T-helper 1 cell (primary cell): ENCODE measurements at places on chromosomes 2 and 18.

- DNase-seq, result no peak
Observed at GRCh38 chr2:216710551-216711301, 15.4 kb upstream of the IGFBP5 start.

DNA sequence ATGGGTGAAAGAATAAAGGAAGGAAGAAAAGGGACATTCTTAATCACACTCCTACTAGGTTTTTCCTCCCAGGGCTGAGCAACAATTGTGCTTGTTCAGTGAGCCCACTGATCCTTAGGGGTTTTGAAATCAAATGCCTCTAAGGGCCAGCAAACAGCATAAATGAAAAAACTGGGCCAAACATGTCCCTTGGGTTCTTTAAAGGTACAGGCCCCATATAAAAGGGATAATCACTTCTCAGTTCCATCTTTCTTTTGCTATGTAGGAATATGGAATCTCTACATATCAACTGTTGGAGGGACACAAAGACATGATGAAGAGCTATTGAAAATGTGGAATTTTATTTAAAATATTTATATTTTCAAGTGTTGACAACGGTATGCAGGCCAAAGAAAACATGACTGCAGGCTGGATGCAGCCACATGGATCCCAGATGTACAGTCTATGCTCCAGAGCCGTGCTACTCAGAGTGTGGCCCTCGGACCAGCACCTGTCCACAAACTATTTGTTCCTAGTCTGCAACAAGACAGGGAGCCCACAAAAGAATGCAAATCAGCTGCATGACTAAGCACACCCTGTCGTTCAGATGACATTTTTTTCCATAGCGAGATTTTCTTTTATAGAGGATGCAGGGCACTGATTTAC lies 110.0 kb downstream of the CDH20 start:
- no peak for DNase-seq

- no peak for DNase-seq
Observed at GRCh38 chr18:48534364-48534763, 4.5 kb upstream of the CTIF start.

DNA sequence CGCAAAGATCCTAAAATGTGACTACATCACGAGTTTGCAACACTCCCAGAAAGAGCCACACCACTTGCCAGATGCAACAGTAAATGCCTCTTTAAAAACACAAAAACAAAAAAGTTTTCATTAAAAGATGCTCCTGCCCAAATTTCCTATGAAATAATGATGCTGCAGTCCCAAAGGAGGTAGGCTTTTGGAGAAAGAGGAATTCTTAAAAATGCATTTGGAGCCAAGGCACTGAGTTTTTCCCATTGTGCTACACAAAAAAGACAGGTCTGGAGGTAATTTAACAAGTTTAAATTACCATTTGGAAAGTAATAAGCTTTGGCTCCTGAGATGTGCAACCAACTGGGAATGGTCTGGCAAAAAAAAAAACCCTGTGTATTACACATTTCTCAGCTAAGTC lies 145.0 kb downstream of the PID1 start:
- no peak for DNase-seq

GRCh38 chr2:219851801-219852481 lies 224.5 kb downstream of the SLC4A3 start:
- DNase-seq, result no peak

DNA sequence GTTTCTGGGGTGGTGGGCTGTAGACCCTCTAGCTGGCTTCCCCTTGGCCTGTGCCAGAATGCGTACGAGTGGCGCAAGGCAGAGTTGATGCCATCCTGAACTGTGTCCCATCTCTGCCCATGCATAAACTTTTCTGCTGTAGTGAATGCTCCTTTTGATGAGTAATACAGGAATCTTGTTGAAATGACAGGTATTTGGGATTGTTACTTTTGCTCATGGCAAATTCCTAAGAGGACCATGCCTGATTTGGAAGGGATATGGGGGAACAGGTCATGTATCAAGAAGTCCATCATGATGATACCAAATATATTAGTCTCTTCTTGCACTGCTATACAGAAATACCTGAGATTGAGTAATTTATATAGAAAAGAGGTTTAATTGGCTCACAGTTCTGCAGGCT lies 648.0 kb downstream of the SLC4A3 start:
- DNase-seq, result no peak

GRCh38 chr2:235614176-235614860 lies 120.5 kb downstream of the AGAP1 start:
- no peak for DNase-seq

- DNase-seq, result no peak
Observed at GRCh38 chr18:8949206-8949605, 153.3 kb upstream of the NDUFV2 start.

- no peak for DNase-seq
Observed at GRCh38 chr2:31129375-31130171, 8.7 kb downstream of the GALNT14 start.

- DNase-seq, result no peak
Observed at GRCh38 chr2:150679456-150680120, 192.1 kb upstream of the RND3 start.

GRCh38 chr18:10040287-10041011 lies 126.6 kb downstream of the VAPA start:
- no peak for DNase-seq

- no peak for DNase-seq
Observed at GRCh38 chr18:76977108-76977621, 154.8 kb downstream of the ZNF236 start.

DNA sequence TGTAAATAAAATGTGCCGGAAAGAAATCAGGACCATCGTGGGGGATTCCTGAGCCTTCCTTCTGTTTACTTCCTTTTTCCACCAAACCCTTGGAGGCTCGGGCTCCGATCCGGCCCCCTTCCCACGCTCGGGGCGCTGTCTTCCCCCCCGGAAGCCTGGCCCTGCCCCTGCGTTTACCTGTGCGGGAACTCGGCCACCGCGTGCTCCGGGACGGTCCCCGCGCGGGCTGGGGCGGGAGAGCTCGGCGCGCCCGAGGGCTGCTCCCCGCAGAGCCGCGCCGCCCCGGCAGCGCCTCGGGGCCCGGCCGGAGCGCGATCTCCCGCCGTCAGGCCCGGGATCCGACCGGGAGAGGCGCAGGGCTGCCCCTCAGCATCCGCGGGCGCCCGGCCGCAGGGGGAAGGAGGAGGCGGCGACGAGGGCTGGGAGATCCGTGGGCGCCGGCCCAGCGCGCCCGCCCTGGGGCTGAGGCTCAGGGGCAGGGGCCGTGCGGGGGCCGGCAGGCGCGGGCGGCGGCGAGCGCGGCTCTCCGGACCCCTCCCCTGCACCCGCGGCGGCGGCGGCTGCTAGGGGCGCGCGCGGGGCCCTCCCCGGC lies 435 bp downstream of the ADCY3 start:
- peak; percentile 17 for DNase-seq

GRCh38 chr2:7612969-7613368 lies 695.8 kb downstream of the RNF144A start:
- no peak for DNase-seq

DNA sequence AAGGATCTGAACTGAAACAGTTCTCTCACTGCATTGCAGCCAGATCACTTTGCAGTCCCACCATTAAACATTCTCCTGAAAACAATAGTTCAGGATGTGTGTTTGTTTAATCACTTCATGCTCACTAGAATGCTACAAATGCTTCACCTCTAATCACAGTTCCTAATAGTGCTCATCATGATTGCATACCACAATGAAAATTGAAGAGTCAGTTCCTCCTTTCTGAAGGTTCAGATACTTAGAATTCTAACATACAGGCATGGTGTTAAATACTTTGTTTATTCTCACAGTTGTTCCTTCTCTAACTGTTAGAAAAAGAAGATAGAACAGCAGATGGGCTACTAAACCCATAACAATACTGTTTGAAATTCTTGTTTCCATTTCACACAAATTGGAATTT lies 622.3 kb upstream of the ACVR2A start:
- DNase-seq, result no peak

DNA sequence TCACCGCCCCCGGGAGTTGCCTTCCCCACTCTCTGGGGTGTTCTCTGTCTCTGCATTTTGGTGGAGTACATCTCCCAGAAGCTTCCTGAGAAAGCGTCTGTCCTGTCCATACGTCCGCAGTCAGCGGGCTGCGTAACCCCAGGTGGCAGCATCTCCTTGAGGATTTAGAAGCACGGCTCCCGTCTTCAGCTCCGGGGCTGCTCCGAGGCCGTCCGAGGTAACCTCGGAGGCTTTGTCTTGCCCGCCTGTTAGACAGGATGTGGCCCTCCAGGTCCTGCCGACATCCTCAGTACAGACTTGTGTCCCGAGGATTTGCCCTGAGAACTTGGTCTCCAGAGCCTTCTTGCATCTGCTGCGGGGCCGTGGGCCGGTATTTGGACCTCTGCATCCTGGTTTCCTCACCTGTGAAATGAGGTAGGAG lies 58.4 kb downstream of the CTDP1 start:
- no peak for DNase-seq

DNA sequence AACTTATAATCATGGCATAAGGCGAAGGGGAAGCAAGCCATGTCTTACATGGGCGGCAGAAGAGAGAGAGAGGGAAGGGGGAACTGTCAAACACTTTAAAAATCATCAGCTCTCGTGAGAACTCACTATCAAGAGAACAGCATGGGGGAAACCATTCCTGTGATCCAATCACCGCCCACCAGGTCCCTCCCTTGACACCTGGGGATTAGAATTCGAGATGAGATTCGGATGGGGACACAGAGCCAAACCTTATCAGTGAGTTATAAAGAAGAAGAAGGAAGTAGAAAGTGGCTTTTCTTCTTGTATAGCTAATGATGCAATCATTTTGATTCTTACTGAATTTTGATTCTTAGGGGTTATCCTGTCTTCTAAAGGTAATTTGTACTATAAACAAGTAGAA lies 51.4 kb downstream of the SMCHD1 start:
- DNase-seq, result no peak
